ENCODE measurements at places on chromosomes 4 and X.

- H3K27me3 ChIP-seq, result no peaks in the 10 kb centered on the region
- no peaks in the 10 kb centered on the region for H3K36me3 ChIP-seq
- H3K4me3 ChIP-seq, result no peak overlapping the region
- no peaks in the 10 kb centered on the region for H3K4me1 ChIP-seq
These were observed 853.4 kb downstream of the STIM2 start for GRCh38 chr4:27714073-27714472.

GRCh38 chrX:65685112-65685511 lies 17.7 kb downstream of the MSN start:
- peak overlapping the region; percentile 35 for H3K4me3 ChIP-seq
- H3K4me1 ChIP-seq, result peaks cover 95% of the 10 kb centered on the region
- H3K27ac ChIP-seq, result peak overlapping the region; percentile 46
- peaks cover 23% of the 10 kb centered on the region for H3K36me3 ChIP-seq

DNA sequence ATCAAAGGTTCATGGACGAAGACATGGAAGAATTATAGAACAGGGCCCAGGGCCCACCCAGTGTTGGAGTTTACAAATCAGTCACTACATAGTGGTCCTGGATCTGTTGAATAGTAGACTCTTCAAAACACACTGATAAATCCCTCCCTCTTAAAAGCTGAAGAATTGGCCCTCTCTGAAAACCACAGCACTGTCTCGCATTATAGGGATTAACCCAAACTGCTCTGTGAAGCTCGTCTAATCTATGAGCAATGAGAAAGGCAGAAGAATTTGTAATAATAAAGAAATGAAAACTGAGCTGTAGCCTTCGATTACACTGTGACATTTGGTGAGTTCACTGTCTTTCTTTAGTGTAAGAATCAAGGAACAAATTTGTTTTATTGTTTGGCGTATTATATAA lies 92.5 kb upstream of the ZFP42 start:
- no peaks in the 10 kb centered on the region for H3K36me3 ChIP-seq
- no peak for DNase-seq
- H3K4me3 ChIP-seq, result no peak overlapping the region
- no peaks in the 10 kb centered on the region for H3K4me1 ChIP-seq
- H3K27ac ChIP-seq, result no peak overlapping the region

- no peak for DNase-seq
- H3K27ac ChIP-seq, result no peak overlapping the region
- no peaks in the 10 kb centered on the region for H3K36me3 ChIP-seq
- H3K4me1 ChIP-seq, result no peaks in the 10 kb centered on the region
These were observed 177.9 kb downstream of the VEGFC start for GRCh38 chr4:176614793-176615192.

- no peak overlapping the region for H3K27ac ChIP-seq
- no peaks in the 10 kb centered on the region for H3K36me3 ChIP-seq
- peaks cover 10% of the 10 kb centered on the region for H3K4me1 ChIP-seq
- DNase-seq, result no peak
- H3K4me3 ChIP-seq, result no peak overlapping the region
These were observed 122.5 kb upstream of the TEX13D start for GRCh38 chrX:124209792-124210576.

DNA sequence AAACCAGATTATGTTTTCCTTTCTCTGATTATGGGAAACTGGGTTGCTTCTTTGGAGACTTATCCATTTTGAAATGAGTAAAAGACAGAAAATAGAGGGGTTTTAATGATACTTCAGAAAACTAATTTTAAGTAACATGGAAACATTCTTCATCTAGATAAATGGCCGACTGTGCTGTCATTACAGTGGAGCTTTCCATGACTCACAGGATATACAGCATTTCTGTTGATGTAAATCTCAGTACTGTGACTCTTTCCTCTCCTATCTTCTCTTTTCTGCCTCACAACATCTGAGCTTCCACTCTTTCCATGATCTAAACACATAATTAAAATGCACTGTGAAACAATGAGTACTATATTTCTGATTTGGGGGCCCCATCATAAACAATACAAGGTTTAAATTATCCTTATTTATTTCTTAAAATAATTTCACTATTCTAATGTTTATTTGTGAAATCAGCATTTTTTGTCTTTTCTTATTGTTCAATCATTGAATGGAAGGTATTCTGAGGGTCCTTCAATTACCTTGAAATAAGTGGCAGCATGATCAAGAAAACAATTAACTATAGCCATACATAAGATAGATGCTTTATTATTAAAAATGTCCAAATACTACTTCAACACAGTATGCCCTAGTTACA lies 19.3 kb downstream of the SEC24D start:
- peaks cover 51% of the 10 kb centered on the region for H3K36me3 ChIP-seq
- DNase-seq, result no peak
- no peak overlapping the region for H3K27ac ChIP-seq
- no peaks in the 10 kb centered on the region for H3K27me3 ChIP-seq
- no peak overlapping the region for H3K4me3 ChIP-seq

DNA sequence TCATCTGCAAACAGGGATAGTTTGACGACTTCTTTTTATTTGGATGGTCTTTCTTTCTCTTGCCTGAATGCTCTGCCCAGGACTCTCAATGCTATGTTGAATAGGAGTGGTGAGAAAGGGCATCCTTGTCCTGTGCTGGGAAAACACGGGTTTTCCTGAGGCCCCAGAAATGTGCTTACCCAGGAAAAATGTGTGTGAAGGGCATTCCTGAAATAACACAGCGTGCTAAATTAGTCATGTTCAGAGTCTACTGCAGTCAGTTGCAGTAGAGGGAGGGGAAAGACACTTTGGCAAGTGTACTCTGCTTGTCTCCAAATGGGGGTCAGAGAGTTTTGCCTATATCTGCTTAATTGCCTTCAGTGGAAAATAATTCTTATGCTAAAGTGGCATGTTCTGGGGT lies 153.9 kb downstream of the CCNG2 start:
- H3K36me3 ChIP-seq, result no peaks in the 10 kb centered on the region
- no peak for DNase-seq
- no peak overlapping the region for H3K4me3 ChIP-seq
- H3K27me3 ChIP-seq, result no peaks in the 10 kb centered on the region

- peaks cover 15% of the 10 kb centered on the region for H3K27me3 ChIP-seq
- no peaks in the 10 kb centered on the region for H3K36me3 ChIP-seq
- no peak overlapping the region for H3K4me3 ChIP-seq
- no peak overlapping the region for H3K27ac ChIP-seq
- no peak for DNase-seq
- H3K4me1 ChIP-seq, result peaks cover 5% of the 10 kb centered on the region
These were observed 111.5 kb upstream of the WDFY3 start for GRCh38 chr4:85078016-85078415.

GRCh38 chrX:150508451-150509367 lies 59.7 kb upstream of the MTM1 start:
- no peak for DNase-seq
- H3K27ac ChIP-seq, result no peak overlapping the region
- H3K36me3 ChIP-seq, result no peaks in the 10 kb centered on the region
- no peaks in the 10 kb centered on the region for H3K4me1 ChIP-seq
- H3K4me3 ChIP-seq, result no peak overlapping the region

- H3K4me3 ChIP-seq, result no peak overlapping the region
- H3K27me3 ChIP-seq, result peaks cover 8% of the 10 kb centered on the region
- no peak overlapping the region for H3K27ac ChIP-seq
These were observed 312.8 kb downstream of the TENM3 start for GRCh38 chr4:182555997-182556418.

- DNase-seq, result no peak
- H3K36me3 ChIP-seq, result no peaks in the 10 kb centered on the region
- no peak overlapping the region for H3K27ac ChIP-seq
- no peaks in the 10 kb centered on the region for H3K27me3 ChIP-seq
These were observed 756.9 kb downstream of the FAT4 start for GRCh38 chr4:126071346-126072333.

DNA sequence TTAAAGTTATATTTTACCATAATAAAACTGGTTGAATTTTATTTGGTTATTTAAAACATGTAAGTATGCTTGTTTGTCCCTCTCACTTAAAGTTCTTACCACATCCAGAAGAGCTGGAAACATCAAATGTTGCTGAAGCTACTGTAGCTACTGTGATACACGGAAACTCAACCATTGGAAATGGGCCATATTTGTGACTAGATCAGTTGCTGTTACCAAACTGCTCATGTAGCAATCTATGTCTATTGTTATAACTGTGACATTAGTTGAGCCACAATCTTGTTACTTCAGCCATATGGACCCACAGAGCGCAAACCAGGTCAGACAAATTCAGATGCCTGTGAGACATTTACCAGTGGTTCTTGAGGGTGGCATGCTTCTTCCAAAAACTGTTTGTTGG lies 41.6 kb downstream of the NDNF start:
- H3K27ac ChIP-seq, result no peak overlapping the region
- H3K4me1 ChIP-seq, result no peaks in the 10 kb centered on the region
- H3K4me3 ChIP-seq, result no peak overlapping the region

- H3K4me1 ChIP-seq, result peaks cover 16% of the 10 kb centered on the region
- no peaks in the 10 kb centered on the region for H3K27me3 ChIP-seq
- no peak overlapping the region for H3K4me3 ChIP-seq
- no peak overlapping the region for H3K27ac ChIP-seq
These were observed 30.3 kb downstream of the TLR10 start for GRCh38 chr4:38752372-38752940.

DNA sequence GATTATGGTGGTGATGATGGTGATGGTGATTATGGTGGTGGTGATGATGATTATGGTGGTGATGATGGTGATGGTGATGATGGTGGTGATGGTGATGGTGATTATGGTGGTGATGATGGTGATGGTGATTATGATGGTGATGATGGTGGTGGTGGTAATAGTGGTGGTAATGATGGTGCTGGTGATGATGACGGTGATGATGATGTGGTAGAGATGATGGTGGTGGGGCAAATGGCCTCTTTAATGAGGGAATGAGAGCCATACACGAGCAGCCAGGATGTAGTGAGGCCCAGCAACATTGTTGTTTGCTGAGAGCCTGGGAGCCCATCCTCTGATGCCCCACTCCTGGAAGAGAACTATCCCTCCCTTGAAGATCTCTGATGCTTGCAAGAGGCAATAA lies 29.0 kb downstream of the HMX1 start:
- peaks cover 4% of the 10 kb centered on the region for H3K27me3 ChIP-seq
- DNase-seq, result no peak
- H3K4me3 ChIP-seq, result no peak overlapping the region

- H3K4me3 ChIP-seq, result no peak overlapping the region
- no peaks in the 10 kb centered on the region for H3K36me3 ChIP-seq
- no peak overlapping the region for H3K27ac ChIP-seq
- no peak for DNase-seq
- H3K4me1 ChIP-seq, result no peaks in the 10 kb centered on the region
- H3K27me3 ChIP-seq, result no peaks in the 10 kb centered on the region
These were observed 1079.6 kb upstream of the PABPC4L start for GRCh38 chr4:135281230-135281629.

DNA sequence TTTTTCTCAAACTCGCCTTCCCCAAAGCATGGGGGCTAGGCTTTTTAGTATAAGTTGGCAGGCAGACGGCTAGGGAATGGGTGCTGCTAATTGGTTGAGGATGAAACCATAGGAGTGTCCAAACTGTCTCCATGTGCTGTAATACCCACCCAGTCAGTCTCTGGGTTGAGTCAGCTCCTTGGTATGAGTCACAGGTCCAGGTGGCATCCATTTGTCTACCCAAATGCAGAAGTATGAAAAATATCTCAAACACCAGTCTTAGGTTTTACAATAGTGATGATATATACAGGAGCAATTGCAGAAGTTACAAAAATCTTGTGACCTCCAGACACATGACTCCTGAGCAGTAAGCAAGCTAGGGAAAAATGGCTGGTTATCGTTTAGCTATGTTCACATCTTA lies 27.4 kb upstream of the CCSER1 start:
- H3K27ac ChIP-seq, result peak overlapping the region; percentile 79
- no peak for DNase-seq
- H3K36me3 ChIP-seq, result no peaks in the 10 kb centered on the region
- peaks cover under 1% of the 10 kb centered on the region for H3K27me3 ChIP-seq

DNA sequence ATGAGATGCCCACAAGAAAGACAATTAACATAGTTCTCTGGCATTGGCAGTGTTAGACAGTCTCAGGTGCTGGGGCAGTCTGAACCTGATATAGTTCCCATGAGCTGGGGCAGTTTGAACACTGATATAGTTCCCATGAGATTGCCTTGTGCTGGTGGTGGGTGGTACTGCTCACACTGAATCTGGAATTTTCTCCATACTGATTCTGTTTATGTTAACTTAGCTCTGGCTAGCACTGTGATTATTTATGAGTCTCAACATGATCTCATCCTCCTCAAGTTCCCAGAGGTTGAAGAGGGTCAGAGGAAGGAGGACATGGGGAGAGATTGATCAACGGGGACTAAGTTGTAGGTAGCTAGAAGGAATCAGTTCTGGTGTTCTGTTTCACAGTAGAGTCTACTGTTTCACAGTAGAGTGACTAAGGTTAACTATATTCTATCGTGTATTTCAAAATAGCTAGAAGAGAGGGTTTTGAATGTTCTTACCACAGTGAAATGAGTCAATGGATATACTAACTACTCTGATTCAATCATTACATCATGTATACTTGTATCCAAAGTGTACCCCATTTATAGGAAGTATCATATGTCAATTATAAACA lies 379.9 kb downstream of the ADAM29 start:
- no peak overlapping the region for H3K27ac ChIP-seq
- no peak overlapping the region for H3K4me3 ChIP-seq
- H3K27me3 ChIP-seq, result no peaks in the 10 kb centered on the region

DNA sequence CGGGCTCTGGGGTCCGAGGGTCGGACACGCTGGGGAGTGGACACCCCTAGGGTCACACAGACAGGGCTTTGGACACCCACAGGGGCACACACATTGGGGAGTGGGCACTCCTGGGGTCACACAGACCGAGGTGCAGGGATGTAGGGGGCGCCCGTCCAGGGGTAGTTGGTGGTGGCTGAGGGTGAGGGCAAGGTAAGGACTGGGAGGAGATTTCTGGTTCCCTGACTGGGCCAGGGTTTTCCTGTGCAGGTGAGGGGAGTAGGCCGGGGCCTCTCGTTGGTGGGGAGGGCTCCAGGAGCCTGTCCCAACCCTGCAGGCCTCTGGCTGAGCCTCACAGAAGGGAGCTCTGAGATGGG lies 21.9 kb upstream of the WDR45 start:
- H3K36me3 ChIP-seq, result peaks cover 2% of the 10 kb centered on the region
- peaks cover 9% of the 10 kb centered on the region for H3K4me1 ChIP-seq
- no peaks in the 10 kb centered on the region for H3K27me3 ChIP-seq
- no peak for DNase-seq

DNA sequence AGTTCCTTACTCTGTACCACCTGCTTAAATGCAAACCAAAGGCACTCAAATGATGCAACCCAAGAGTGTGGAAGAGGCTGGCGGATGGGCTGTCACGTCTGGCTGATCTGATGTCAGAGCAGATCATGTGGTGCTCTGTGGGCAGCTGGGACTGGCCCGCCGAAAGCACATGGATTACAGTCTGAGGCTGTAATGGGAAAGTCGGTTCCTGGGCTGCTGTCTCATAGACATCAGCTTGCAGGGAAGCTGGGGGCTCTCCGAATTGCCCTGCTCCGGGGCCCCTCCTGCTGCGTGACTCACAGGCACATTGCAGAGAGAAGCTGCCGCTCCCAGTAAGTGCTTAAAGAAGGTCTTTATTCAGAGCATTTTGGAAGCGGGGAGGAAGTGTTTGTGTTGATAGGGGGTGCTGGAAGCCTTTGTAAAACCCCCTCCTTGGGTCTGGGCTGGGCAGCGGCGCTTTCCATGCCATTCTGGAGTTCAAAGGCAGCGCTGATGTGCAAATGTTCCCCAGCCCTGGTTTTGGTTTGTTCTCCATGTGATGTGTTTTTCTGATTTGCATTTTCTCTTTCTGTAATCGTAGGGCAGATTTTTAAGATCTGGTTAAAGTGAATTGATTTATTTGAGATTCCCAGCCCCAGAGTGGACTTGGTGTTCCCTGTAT lies 181.1 kb downstream of the LARP7 start:
- peaks cover 9% of the 10 kb centered on the region for H3K27me3 ChIP-seq
- H3K4me3 ChIP-seq, result peak overlapping the region; percentile 88
- peak overlapping the region; percentile 83 for H3K27ac ChIP-seq
- H3K36me3 ChIP-seq, result no peaks in the 10 kb centered on the region
- DNase-seq, result peak; percentile 30
- H3K4me1 ChIP-seq, result peaks cover 15% of the 10 kb centered on the region

Measured in activated B cell treated with CpG ODN at 0.5 μM for 24 hours (primary cell).